Breast epithelium (tissue), 4 donors: ENCODE measurements at places on chromosomes 1 and 21. TPM values are rescaled to one million over a fixed set of nuclear protein-coding genes. Genes with fewer than 3 reads are reported as not detected.

The RNU1-1 gene
- under 0.01 TPM for total RNA-seq

The KLF17 gene
- not detected for total RNA-seq

The SLC44A5 gene
- 0.16 TPM for total RNA-seq

The FAM151A gene
- total RNA-seq, result not detected

The RGS13 gene
- 3.2 TPM for total RNA-seq

The TSPAN1 gene
- 0.48 TPM for total RNA-seq

The OVAAL gene
- not detected for total RNA-seq

DNA sequence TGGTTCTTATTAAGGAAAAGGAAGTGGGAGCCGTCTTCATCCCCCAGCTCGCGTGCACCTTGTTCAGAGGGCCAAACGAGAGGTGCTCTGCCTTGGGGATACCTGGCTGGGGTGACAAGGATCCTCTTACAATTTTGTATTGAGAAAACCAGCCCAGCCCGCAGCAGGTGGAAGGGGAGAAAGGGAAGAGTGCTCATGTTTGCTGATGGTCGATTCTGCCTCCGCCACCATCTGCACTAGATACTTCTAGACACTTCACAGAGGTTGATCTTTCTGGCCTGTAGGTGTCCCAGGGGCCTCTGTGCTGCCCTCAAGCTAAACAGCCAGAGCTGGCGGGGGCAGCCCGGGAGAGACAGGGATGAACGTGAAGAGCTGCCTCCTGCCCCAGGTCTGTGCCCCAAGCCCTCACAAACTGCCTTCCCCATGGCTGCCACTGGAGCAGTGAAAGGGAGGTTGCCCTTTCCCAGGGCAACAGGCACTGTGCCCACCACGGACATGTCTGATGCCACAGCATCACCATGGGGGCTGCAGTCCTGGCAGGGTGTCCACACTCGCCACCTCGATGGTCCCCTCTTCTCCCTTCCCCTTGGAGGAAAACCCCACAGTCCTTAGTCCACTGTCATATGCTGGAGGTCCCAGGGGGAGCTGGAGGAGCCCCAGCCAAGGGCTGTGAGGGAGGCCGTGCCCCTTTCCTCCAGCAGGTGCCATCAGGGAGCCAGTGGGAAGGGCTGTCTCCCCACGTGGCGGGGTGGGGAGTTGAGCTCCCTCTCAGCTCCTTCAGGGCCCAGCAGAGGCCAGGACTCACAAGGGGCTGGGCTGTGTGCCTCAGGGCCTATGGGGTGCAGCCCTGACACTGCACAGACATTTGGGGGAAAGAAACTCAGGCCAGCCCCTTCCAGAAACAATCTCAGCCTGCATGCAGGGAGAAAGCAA lies 8.1 kb downstream of the ADPRS start:
- no peak for DNase-seq

- DNase-seq, result no peak
Measured at GRCh38 chr1:243848858-243849420, 1.1 kb downstream of the AKT3 start.

DNA sequence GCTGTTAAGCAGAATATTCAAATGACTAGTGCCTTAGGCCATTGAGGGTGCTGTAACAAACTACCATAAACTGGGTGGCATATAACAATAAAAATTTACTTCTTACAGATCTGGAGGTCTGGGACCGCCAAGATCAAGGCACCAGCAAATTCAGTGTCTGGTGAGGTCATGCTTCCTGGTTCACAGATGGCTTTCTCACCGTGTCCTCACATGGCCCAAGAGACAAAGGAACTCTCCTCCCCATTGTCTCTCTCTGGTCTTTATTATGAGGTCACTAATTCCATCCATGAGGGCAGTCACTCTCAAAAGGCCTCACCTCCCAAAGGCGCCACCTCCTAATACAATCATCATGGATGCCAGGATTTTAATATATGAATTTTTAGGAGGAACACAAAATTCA lies 127.3 kb downstream of the GABPA start:
- no peak for DNase-seq

DNA sequence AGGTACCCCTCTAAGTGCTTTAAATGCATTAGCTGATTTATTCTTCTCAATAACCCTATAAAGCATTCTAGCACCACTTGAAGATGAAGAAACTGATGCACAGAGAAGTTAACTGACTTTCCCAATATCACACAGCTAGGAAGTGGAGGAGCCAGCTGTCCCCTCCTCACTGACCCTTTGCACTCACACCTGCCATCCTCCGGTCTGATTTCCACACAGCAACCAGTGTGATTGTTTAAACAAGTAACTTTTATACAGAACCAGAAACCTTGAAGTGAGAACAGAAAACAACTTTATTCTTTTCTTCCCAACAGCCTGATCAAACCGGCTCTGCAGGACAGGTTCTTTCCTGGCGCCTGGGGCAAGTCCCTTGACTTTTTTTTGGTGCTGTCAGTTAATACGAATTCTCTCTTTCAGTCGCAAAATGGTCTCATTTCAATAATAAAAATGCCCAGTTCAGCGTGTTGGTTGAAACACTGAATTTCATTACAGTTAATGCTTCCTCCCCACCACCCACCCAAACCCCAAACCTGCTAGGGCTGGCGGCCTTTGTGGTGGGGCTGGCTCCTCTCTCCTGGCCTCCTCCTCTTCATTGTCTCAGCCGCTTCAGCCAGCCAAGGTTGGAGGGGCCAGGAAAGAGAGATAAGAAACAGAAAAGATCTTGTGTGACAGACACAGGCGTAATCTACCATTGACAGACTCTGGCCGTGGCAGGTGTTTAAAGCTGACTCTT lies 26.4 kb upstream of the EEIG2 start:
- peak; percentile 57 for DNase-seq

- no peak for DNase-seq
Measured at GRCh38 chr1:60835649-60836048, 246.7 kb upstream of the NFIA start.

DNA sequence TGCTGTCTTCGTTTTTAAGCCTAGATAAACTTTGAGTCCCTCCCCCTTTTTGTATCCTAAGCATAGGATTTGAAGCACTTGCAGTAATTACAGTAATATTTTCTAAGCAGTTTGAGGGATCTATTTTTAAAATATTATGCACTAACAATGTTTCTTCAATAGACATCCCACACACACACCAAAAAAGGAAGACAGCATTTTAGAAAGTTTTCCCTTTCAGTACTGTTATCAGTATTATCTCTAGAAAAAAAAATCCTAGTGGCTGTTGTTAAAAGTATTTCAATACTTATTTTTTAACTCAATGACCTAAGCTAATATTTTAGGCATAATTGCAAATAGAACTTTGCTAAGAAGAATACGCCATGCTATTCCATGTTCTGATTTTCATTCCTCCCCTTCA lies 15.1 kb downstream of the MCOLN3 start:
- DNase-seq, result no peak

DNA sequence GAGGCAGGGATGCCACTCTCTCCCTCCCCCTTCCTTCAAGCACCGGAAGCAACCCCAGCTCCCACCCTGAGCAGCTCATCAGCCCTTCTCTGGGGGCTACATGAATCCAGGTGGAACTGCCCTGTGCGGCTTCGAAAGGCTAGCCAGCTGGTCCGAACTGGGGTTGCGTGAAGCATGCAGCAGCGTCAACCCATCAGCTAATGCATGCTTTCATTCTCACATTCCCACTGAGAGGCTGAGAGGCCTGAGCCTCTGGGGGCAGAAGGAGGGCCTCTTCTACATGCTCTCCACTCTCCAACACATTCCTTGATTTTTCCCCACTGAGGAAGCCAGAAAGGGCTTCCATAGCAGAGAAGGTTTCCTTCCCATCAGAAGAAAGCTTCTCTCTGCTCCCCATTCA lies 5.6 kb downstream of the RXRG start:
- no peak for DNase-seq

GRCh38 chr1:205834751-205835150 lies 15.2 kb downstream of the PM20D1 start:
- no peak for DNase-seq

DNA sequence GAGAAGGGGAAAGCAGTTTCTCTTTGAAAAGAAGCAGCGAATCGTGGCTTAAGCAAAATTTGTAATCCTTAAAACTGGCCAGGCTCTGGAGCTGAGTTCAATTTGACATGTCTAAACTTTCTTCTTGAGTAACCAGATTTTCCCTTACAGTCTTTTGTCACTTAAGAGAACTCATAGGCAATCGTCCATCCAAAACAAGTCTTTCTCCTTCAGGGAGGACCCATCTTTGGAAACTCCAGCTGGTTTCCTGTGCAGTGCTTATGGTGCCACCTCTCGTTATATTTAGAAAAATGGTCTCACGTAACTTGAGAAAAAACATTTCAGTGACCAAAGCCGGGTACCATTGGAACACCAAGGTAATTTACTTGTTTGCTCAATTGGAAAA lies 1.8 kb upstream of the PTTG1IP start:
- no peak for DNase-seq

GRCh38 chr1:42847111-42847595 lies 740 bp downstream of the ZNF691 start:
- no peak for DNase-seq

DNA sequence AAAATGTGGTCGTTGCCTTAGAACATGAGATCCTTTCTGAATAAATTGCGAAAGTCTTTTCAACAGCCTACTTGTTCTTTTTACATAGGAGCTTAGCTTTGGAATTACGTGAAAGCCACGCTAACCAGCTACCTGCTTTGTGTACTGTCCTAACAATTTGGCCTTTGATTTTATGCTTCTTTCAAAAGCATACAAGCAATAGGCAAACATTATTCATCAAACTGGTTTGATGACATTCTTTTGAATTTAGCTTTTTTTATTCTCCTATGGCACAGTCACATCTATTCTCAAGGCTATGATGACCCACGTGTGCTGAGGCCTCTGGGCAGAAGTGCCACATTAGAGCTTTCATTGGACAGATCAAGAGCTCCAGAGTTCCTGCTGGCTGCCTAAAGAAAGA lies 178.0 kb upstream of the DPT start:
- DNase-seq, result peak; percentile 58

GRCh38 chr1:60847855-60848582 lies 234.3 kb upstream of the NFIA start:
- DNase-seq, result no peak

- DNase-seq, result no peak
Measured at GRCh38 chr1:3673381-3674099, 21.2 kb downstream of the TP73 start.

DNA sequence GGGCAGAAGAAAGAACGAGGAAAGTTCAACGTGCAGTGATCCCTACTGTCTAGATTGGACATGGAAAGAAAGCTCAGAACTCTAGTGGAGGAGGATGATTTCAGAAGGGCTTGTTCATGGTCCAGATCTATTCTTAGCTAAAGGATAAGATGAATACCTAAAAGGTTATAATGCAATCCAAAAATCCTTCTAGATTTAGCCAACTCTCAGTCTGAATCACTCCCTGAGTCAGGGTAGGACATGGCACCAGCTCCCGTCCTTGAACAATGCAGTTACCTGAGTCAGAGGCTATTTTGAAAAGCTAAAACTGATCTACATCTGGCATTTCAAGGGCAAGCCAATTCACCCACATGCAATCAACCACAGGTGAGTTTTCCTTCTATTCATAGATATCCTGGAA lies 38.8 kb upstream of the HIVEP3 start:
- DNase-seq, result no peak

DNA sequence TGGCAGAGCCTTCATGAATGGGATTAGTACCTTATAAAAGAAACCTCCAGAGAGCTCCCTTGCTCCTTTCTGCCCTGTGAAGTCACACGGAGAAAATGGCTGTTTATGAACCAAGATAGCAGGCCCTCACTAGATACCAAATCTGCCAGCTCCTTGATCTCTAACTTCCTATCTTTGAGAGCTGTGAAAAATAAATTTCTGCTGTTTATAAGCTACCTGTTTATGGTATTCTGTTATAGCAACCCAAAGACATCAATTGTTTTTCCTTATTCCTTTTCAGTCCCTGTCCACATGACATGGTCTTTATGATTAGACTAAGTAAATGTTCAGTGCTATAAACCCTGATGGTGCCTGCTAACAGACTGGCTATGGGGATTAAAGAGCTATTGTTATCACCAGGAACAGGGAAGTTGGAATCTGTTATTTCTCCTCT lies 9.7 kb upstream of the STIL start:
- no peak for DNase-seq
